Activated CD4-positive, alpha-beta T cell treated with anti-CD3 and anti-CD28 coated beads, Interleukin-2, Interleukin-6, amounts not matched to agents 100 ng/mL and 50 ng/mL, durations not matched to agents 16 hours and 8 hours (primary cell): ENCODE measurements at places on chromosomes 12 and 14.

GRCh38 chr12:120847392-120847791 is 56.8 kb downstream of the SPPL3 start:
- no peak for DNase-seq

DNA sequence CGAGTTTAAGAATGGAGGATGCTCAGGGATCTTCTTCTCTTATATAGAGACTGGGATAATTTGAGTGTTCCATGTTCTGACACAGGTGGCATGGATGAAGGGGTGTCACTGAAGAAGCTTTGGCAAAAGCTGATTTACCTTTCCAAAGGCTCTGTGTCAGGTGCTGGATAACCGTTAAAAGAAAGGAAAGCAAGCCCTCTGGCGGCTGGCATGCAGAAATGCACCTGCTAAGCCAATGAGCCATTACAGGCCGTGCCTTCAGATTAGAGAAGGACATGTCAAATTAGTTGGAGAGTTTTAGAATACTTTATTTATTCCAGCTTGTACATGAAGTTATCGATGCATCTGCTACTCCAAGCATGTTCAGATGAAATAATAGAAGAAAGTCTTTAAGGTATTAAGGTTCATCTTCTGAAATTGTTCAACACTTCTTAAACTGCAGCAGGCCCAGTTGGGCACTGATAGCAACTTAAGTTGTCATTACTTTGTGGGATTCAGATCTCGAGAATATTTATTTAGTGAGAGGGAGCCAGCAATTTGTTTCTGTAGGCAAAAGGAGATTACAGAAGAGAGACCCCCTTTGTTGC is 678.2 kb downstream of the NRXN3 start:
- peak; percentile 56 for DNase-seq

DNA sequence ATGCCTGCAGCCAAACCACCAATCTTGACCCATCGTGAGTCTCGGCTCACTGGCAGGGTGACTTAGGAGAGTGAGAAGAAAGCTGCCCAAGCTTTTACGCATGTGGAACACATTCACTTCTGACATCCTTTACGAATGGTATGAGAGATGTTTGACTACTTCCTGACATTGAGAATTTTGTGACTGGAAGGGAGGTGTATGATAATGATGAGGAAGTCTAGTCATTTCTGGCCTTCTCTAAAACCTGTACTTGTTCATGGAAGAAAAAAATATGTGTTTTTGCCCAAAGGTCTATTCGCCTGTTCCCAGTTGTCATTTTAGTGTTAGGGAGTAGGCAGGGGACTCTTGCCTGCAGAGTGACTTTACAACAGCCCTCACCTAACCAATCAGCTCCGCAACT is 227.2 kb upstream of the ATP2B1 start:
- peak; percentile 77 for DNase-seq

- DNase-seq = peak; percentile 3
These were observed 1.5 kb downstream of the PLEKHA5 start for GRCh38 chr12:19131025-19131444.

DNA sequence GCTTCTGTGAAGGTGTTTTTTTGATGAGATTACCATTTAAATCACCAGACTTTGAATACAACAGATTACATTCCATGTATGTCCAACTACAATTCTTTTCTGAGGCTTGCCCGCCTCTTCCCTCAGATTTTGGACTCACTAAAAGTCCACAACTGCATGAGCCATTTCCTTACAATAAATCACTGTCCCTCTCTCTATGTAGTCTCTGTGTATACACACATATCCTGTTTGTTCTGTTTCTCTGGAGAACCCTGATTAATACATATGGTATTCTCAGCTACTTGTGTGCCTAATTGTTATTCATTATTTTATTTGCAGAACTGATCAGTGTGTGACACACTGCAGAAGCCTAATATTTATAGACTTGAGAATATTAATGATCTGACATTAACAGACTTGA is 2.4 kb upstream of the MIPOL1 start:
- no peak for DNase-seq

GRCh38 chr14:35255711-35256110 is 36.5 kb upstream of the PSMA6 start:
- no peak for DNase-seq

- DNase-seq = no peak
These were observed 190.3 kb upstream of the CDKN3 start for GRCh38 chr14:54206516-54206915.

- DNase-seq = no peak
These were observed 42.0 kb downstream of the PPP1R36 start for GRCh38 chr14:64591809-64592208.

DNA sequence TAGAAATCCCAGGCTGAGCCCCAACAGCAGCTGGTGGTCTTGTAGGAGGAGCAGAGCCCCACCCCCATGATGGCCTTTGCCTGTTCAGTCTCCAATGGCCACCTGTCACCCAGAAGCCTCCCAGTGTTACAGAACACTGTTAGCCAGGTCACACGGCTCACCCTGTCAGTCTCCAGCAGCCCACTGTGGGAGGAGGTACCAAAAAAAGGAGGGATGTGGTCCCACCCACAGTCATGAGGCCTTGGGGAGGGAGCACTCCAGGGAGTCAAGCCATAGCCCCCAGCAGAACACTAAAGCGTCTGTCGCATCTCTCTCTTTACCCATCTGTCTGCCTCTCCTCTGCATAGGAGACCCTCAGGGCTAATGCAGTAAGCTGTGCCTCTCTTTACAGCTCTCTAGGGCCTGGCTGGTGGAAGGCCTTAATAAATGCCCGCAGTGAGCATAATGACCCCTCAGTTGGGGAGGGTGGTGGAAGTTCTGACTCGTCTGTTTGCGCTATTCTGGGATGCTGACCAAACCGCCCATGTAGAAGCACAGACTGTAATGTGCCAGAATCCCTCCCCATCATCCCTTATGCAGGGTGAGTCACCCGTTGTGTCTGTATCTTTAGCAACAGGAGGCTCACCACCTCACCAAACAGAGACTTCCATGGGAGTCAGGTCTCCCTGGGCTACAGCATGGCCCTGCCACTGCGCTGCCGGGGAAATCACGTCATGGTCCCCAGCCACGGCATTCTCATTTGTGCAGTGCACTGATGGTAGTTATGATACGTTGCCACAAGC is 14.6 kb downstream of the C14orf132 start:
- DNase-seq = no peak

DNA sequence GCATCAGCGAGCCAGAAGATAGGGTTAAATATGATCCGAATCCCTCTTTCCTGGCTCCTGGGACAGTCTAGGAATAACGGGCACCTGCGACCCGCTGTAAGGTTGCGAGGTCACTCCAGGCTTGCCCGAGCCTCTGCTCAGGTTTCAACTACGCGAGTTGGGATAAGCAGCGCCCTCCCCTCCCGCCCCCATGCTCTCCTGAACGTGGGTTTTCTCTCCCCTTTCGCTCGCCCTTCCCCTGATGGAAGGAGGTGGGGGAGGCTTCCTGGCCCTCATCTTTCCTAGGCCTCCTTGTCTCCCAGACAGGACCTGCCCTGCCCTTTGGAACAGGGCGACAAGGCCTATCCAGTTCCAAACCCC is 753 bp upstream of the ATP5MC2 start:
- DNase-seq = peak; percentile 23

DNA sequence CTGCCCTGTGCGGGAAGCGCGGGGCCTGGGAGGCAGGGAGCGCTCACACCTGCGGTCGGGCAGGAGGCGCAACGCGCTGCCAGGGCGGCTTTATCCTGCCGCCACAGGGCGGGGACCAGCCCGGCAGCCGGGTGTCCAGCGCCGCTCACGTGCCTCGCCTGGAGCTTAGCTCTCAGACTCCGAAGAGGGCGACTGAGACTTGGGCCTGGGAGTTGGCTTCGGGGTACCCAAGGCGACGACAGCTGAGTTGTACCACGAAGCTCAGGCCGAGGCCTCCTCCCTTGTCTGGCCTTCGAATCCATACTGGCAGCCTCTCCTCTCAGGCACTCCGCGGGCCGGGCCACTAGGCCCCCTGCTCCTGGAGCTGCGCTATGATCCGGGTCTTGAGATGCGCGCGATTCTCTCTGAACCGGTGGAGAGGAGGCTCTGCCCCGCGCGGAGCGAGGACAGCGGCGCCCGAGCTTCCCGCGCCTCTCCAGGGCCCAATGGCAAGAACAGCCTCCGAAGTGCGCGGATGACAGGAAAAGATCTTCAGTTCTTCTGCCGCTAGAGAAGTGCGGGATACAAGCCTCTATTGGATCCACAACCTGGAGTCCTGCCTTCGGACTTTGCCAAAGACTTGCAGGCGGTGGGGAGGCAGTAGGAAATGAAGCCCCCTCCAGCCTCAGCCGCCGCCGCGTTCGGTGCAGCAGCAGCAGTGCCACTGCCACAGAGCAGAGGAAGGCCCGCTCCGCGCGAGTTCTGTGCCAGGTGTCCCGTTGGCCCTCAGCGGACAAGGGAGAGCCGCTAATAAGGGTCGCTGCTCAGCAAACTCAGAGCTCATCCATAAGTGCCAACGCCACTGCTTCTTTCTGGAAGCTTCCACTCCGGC is 6.8 kb downstream of the SIX1 start:
- no peak for DNase-seq
